Activated naive CD8-positive, alpha-beta T cell treated with anti-CD3 and anti-CD28 coated beads, Interleukin-2, amount 50 U/mL, for 24 hours (primary cell): ENCODE measurements at places on chromosomes 7 and 10.

DNA sequence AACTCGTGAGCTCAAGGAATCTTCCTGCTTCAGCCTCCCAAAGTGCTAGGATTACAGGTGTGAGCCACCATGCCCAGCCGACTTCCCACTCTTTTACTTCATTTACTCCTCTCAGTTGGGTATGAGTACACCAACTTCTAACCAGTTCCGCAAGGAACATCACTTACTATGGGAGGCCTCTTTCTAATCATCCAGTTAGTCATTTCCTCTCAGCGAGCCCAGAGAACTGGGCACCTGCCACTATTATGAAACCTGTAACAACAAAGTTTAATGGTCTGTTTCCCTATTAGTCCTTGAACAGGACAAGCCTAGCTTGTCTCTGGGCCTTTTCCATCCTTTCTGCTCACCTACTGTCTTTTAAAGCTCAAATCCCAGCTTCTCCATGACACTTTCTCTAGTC lies 88.8 kb downstream of the DNMBP start:
- DNase-seq, result no peak

DNA sequence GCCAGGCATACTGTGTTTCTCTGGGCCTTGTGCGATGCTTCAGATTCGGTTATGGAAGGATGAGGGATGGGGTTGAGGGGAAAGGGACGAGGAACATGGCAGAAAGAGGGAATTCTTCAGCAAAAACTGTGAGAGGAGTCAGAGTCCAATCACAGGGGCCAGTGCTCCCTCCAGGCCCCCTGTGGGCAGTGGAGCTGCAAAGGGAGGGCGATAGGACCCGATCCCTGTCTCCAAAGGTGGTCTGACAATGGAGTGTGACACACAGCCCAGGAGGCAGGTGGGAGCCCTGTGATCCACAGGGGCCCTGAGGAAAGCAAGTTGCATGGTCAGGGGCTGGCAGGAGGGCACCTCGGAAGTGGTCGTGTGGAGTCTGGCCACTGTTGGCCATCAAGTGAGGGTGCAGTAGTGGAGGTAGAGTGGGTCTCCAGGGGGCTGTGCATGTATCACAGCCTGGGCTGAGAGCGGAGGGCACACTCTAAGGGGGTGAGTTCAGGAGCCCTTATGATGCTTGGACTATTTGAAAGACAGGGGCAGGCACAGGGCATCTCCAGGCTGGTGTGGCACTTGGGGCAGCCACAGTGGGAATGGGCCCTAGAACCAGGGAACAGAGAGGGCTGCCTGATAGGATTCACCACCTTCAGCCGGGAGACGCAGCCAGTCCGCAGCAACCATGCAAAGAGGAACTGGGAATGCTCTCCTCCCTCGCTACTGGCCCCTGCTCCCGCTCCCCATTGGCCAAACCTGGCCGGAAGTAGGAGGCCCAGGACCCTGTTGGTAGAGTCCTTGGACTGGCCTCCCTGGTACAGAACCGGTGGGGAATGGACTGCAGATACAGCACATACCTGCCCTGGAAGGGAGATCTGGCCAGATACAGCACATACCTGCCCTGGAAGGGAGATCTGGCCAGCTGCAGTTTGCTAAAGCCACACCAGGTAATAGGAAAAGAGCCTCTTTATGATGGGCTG lies 115.9 kb downstream of the ADCY1 start:
- no peak for DNase-seq

GRCh38 chr7:34939175-34939574 lies 98.1 kb downstream of the DPY19L1 start:
- no peak for DNase-seq

- no peak for DNase-seq
Measured at GRCh38 chr7:79837915-79838314, 296.7 kb upstream of the GNAI1 start.

DNA sequence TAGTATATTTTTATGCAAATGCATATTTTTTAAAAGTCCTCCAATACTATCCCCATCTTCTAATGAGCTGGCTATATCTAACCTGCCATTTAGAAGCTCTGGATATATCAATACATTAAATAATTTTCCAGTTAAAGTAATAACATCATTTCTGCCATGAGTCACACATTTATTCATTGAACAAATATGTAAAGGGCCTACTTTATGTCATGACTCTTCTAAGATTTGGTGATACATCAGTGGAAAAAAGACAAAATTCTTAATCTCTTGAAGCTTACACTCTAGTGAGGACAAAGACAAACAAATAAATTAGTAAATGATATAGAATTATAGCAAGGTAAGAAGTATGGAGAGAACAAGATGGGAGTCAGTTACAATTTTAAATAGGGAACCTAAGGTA lies 716.8 kb upstream of the LRRTM3 start:
- DNase-seq, result no peak

DNA sequence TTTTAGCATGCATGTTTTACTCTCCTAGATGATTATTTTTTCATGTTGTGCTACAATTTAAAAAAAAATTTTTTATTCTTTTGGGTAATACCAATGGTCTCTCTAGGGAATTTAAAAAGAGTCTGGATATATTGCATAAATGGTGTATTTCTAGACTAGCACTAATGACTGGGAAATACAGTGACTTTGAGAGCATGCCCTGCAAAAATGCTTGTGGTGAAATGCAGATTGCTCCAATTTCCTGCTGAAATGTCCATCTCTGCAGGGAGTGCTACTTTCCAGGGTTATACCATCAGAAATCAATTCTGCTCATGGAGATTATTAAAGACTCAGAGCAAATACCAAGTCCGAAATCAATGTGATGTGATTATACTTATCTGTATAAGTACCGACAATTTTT lies 186.1 kb downstream of the PRKG1 start:
- no peak for DNase-seq

- no peak for DNase-seq
Measured at GRCh38 chr10:119817991-119818888, 54.4 kb downstream of the MCMBP start.

DNA sequence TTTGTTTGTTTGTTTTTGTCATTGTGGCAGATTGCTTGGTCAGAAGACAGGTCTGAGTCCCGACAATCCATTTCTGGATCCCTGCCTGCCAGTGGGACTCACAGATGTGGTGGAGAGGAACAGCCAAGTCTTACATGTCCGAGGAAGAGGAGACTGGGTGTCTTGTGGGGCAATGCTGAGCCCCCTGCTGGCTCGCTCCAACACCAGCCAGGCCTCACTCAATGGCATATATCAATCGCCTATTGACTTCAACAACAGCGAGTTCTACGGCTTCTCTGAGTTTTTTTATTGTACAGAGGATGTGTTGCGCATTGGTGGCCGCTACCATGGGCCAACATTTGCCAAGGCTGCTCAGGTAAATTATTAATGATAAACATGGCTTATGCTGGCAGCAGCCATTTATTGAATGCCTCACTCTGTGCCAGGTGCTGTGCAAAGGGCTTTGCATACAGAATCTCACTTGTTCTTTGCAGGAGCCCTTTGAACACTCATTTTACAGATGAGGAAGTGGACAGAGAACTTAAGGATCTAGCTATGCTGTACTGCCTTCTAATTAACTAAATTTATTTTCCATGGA lies 33.3 kb downstream of the COX15 start:
- DNase-seq, result no peak

- DNase-seq, result no peak
Measured at GRCh38 chr7:28748346-28748745, 209.8 kb downstream of the TRIL start.

GRCh38 chr7:130804220-130804619 lies 70.2 kb upstream of the KLF14 start:
- DNase-seq, result no peak

DNA sequence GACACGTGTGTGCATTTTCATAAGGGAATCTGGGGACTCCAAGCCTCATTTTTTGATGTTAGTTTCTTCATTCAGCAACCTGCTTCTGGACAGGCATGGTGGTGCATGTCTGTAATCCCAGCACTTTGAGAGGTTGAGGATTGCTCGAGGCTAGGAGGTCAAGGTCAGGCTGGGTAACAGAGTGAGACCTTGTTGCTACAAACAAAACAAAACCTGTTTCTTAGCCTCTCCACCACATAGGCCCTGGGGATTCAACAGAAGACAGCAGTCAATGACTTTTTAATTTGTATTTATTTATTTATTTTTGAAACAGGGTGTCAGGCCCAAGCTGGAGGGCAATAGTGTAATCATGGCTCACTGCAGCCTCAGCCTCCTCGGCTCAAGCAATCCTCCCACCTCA lies 6.9 kb upstream of the CYTH3 start:
- no peak for DNase-seq

- no peak for DNase-seq
Measured at GRCh38 chr7:108395426-108395825, 60.8 kb downstream of the NRCAM start.

DNA sequence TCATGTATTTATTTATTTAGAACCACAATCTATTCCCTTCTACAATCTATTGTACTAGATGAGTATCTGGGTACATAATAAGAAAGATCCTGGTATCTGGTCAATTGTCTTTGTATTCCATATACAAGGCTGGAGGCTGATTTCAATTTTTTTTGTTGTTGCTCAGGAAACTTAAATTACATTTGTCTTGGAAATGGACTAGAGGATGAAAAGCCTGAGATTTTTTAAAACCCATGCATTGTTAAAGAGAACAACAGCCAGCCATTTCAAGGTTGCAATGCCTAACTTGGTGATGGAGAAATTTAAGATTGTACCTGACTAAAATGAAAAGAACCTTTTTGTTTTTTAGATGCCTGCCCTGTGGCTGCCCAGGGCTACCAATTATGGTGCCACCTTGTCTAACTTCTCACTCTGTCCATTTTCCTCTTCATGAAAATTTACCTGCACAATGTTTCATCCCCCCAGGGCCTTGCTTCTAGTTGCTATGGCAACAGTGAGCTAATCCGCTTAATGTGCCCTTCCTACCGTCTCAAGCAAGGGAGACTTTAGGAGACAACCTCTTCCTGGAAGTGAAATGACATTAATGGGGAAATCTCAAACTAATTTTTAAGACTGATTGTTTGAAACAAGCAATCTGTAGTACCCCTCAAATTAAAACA lies 203.7 kb upstream of the PHYHIPL start:
- no peak for DNase-seq

GRCh38 chr7:79377097-79377496 lies 76.4 kb downstream of the MAGI2 start:
- DNase-seq, result no peak

GRCh38 chr7:38335128-38335491 lies 61.7 kb upstream of the TARP start:
- no peak for DNase-seq

DNA sequence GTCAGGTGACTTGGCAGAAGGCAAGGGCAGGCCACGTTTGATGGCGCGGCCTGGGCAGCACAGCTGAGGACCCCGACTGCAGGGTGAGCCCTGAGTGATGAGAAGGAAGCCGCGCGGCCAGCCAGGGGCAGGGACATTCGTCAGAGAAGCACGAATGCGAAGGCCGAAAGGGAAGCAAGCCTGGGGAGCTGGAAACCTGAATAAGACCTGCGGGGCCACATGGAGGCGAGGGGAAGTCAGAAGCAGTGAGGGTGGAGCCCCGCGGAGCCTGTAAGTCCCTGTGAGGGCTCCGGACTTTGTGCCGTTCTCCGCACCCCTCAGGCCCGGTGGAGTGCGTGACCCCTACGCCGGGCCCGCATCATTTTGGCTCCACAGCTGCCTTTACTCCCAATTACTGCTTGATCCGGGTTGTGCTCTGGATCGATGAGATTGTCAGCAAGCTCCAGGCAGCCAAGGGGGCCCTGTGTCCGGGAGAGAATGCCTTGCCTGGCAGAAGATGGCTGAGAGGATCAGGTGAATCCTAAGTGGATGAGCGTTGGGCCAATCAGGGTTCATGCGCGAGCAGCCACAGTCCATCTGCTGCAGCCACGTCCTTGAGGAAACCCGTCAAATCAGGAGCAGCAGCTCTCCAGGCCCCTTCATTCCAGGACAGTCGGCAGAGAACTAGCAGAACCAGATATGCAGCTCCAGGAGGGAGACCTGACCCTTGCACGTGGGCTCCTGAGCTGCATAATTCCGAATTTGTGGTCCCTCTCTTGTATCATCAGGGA lies 293.3 kb upstream of the SHH start:
- DNase-seq, result no peak

GRCh38 chr7:74329225-74329624 lies 40.0 kb downstream of the CLIP2 start:
- DNase-seq, result no peak

DNA sequence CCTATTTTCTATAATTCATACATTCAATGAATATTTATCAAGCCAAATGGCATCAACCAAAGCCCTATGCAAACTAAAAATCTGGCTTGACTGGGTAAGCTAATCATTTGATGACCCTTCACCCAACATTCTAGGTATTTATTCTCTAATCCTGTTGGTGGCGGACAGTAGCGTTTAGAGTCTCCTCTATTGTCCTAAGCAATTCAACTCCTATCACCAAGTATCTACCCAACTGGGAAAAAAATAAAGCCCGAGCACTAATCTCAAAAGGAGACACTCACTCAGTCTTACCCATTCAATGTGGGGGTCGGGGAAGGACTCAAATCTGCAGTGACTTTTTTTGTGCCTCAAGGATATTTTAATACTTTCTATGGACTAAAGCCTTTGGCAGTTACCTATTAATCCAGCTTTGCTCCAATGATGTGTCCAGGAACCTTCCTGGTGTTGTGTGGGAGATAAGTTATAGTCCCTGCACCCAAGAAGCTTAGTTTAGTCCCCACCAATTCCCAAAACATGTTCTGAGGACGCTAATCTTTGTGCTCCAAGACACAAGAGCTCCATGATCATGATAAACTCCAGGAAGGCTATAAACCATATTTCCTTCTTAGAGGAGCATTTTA lies 30.6 kb downstream of the DNMBP start:
- DNase-seq, result no peak

DNA sequence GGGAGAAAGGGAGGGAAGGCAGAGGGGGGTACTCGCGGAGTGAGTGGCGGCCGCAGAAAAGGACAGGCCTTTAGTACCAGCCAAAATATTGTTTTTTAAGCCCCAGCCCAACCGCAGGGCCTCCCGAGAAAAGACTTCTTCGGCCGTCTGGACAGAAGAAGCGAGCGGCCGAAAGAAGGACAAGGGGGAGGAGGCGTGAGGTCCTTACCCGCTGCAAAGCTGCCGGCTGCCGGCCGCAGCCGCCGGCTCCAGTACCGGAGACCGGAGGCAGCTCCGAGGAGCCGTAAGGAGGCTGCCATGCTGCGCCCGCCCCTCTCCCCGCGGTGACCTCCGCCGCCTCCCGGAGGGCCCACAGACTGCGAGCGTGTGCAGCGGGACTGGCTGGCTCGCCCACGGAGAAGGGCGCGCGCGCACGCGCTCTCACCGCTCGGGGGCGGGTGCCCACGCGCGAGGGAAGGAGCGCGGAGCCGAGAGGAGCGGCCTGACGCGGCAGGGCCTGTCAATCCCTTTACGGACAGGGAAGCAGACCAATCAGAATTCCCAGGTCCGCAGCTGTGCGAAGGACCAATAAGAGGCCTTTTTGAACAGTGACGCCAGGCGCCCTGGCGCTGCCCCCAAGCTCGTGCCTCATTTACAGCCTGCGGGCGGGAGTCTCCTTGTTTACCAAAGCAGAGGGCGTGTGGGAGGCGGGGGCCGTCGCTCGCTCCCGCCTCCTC lies at the start of gene HIBADH:
HIBADH (minus strand) TSS at position 394 of the 716 bp plus-strand sequence; CDS start at position 299, 95 bp downstream.
- DNase-seq, result peak; percentile 92

- DNase-seq, result no peak
Measured at GRCh38 chr10:132471484-132471883, 66.1 kb upstream of the INPP5A start.
